ENCODE measurements at places on chromosomes 1 and 21. TPM values are rescaled to one million over a fixed set of nuclear protein-coding genes. Genes with fewer than 3 reads are reported as not detected.

Gene CFAP45
- total RNA-seq: 0.80 TPM

Gene CFAP107
- total RNA-seq: not detected

Gene GOLT1A
- total RNA-seq: not detected

Gene PROK1
- 0.66 TPM for total RNA-seq

Gene DTL
- total RNA-seq: 0.80 TPM

DNA sequence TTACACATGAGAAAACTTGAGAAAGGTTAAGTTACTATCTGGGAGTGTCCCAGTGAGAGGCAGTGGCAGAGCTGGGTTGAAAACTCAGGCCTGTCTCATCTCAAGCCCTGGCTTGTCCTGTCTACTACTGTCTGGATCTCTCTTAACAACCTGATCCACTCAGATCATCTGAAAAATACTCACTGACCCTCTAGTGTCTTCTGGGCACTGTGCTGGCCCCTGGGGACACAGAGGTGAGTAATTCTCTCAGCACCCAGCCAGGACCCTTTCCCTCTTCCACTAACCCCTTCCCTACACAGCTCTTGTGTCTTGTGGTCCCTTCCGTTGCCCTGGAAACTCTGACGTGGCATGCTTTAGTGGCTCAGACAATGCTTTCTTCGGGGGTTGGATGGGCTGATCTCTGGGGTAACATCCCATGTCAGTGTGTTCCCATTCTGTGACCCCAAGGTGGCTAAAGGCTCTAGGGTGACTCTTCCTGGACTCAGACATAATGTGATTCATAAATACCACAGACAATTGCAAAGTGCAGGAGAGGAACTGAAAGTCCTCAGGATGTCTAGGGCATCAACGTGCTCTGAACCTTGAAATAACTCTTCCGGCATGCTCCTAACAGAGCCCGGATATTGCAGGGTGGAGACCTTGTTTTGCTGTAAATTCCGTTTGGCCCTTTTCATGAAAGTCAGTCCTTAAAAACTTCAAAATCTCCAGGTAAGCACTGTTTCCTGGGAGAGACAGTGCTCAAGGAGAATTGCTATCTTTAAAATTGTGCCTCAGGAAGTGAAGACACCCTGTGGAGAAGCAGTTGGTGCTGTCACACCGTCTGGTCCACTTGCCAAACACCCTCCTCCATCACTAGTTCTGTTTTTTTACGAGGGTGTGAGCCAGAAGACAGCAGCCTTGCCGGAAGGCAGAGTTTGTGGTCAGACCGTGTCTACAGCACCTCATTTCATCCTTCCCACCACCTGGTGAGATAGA lies 4.0 kb downstream of the SHISAL2A start:
- H3K4me3 ChIP-seq: no peak overlapping the region
- H3K4me1 ChIP-seq: peaks cover 3% of the 10 kb centered on the region
- H3K27me3 ChIP-seq: no peaks in the 10 kb centered on the region

DNA sequence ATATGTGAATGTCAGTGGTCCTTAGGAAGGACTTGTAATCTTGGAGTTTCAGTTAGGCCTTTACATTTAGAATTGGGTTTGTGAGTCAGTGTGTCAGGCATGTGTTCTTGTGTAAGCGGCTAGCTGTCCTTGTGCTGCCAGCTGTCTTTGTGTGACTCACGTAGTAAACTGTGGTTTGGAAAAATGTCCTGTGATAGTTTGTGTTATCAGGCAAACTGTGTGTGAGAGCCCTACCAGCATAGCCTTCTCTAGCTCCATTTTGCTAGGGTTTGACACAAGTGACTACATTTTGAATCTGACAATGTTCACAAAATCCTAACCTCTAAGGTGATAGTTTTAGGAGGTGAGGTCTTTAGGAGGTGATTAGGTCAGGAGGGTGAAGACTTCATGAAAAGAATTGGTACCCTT lies 6.9 kb upstream of the SLC35D1 start:
- H3K27ac ChIP-seq: no peak overlapping the region
- no peaks in the 10 kb centered on the region for H3K36me3 ChIP-seq
- DNase-seq: no peak
- no peaks in the 10 kb centered on the region for H3K4me1 ChIP-seq
- H3K4me3 ChIP-seq: no peak overlapping the region
- no peaks in the 10 kb centered on the region for H3K27me3 ChIP-seq
